Tibial artery (tissue), 4 donors: ENCODE measurements at places on chromosomes 3 and 15.

DNA sequence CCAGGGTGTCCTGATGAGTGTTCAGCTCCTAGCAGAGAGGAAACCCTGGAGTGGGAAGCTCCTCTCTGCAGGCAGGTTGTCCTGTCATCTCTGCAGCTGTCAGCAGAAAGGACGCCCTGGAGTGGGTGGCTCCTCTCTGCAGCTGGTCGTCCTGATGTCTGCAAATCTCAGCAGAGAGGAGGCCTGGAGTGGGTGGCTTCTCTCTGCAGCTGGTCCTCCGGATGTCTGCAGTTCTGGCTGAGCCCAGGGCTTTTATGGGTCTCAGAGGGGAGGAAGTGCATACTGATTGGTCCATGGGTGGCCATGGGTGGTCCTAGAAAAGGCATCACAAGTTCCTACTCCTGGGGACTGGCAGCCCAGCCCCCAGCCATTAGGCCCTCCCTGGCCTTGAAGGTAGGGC is 102.6 kb upstream of the BNIP2 start:
- H3K4me3 ChIP-seq: no peak overlapping the region
- no peak overlapping the region for H3K27ac ChIP-seq
- peaks cover 17% of the 10 kb centered on the region for H3K27me3 ChIP-seq
- no peaks in the 10 kb centered on the region for H3K36me3 ChIP-seq

DNA sequence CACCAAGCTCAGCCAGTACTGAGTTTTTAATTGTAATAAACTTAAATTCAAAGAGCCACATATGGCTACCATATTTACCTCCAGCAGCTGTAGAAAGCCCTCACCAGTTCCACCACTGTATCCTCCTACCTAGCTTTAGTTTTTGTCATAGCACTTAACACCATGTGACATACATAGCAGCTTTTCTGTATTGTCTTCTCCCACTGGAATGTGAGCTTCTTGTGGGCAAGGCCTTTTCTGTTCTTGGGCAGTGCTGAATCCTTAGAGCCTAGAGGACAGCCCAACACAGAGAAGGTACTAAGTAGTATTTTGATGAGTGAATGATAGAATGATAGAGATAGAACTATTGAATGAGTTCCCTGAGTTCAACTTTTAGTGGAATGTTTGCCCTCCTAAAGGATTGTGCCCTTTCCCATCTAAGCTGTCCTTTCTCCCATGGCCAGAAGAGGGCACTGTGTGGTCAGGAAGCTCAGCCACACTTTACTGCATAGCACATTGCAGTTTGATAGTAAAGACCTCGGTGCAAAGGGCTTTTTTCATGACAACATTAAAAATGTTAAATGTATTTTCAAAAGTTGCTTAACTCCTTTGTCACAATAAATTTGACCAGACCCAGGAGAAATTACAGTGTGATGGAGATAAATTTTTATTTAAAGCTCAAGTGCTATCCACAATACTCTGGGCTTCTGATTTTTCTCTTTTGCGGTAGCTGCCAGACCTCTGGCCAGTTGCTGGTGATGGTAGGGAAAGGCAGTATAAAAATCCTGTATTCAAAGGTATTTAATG is 115.8 kb downstream of the GHSR start:
- no peak for DNase-seq
- H3K27me3 ChIP-seq: no peaks in the 10 kb centered on the region
- H3K4me1 ChIP-seq: no peaks in the 10 kb centered on the region
- no peak overlapping the region for H3K4me3 ChIP-seq

DNA sequence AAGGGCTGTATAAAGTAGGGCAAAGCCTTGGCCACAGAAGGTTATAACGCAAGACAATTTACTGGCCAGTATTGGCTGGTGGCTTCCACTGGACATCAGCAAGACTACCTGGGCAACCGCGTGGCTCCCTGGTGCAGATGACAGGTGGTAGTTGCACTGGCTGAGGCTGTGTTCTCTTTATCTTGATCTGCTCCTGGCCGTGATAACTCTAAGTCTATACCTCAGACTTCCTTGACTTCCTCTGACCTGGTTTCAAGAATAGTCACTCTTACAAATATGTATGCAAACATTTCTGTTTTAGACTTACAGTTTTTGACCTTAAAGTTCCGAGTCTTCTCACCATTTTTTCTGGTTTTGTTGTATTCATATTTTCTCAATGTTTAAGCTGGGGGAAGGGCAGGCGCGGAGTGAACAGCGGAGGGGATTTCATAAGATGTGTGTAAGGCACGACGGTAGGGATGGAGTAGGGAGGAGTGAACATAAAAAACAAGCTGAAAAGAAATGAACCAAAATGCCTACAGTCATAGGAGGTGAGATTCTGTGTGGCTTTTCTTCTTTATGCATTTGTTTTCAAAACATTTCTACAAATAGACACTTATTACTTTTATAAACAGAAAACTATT is 15.2 kb upstream of the TMEM212 start:
- no peaks in the 10 kb centered on the region for H3K36me3 ChIP-seq
- no peak overlapping the region for H3K4me3 ChIP-seq
- H3K27ac ChIP-seq: no peak overlapping the region
- H3K27me3 ChIP-seq: no peaks in the 10 kb centered on the region
- no peak for DNase-seq
- no peaks in the 10 kb centered on the region for H3K4me1 ChIP-seq

- no peak for DNase-seq
- H3K27ac ChIP-seq: no peak overlapping the region
- no peaks in the 10 kb centered on the region for H3K4me1 ChIP-seq
- H3K36me3 ChIP-seq: no peaks in the 10 kb centered on the region
These were observed 177.8 kb upstream of the CDIN1 start for GRCh38 chr15:36401586-36401966.

DNA sequence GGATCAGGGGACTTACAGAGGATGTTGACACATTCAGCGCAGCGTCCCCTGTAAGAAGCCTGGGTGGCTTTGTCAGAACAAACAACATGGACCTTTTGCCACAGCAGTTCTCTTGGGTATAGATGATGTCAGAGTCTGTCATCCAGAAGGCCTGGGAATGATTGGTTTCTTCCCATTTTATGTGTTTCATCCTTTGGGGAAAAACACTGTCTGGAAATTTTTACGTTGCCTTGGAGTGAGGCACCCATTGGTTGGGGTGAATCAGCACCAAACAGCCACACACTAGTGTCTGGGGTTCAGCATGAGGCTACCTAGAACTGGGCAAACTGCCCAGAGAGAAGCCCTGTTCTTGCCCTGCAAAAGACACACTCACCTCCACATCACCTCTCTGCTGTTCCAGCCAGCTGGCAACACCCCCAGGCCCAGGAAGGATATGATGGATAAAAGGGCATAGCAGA is 123.0 kb downstream of the FAM43A start:
- H3K36me3 ChIP-seq: no peaks in the 10 kb centered on the region
- DNase-seq: no peak
- H3K4me3 ChIP-seq: no peak overlapping the region
- H3K27ac ChIP-seq: no peak overlapping the region
- H3K27me3 ChIP-seq: peaks cover 14% of the 10 kb centered on the region

- H3K27me3 ChIP-seq: no peaks in the 10 kb centered on the region
- DNase-seq: no peak
- no peaks in the 10 kb centered on the region for H3K36me3 ChIP-seq
These were observed 50.3 kb downstream of the PSMD6 start for GRCh38 chr3:63972987-63973386.
